Daoy (cell line): ENCODE measurements at places on chromosomes 3 and 15. TPM values are rescaled to one million over a fixed set of nuclear protein-coding genes. Genes with fewer than 3 reads are reported as not detected.
A peak's percentile ranks its signal among the peaks of the same experiment; 100 is the strongest.

SAMMSON gene
- total RNA-seq: not detected in 2 replicates

DNA sequence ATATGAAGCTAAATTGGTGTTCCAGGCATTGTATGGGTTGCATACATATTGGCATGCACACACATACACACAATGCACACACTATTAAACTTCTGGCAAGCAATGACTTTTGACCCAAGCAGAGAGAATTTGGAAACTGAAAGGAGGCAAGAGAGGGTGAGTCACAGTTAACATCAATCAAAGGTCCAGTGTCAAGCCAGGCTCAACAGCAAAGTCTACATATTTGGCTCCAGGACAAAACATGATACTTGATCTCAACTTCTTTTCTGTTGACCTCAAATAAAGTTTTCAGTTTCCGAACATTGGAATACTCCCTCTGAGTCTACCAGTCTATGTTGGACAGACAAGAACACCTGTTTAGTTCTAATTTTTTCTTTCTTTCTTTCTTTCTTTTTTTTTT lies 28.3 kb downstream of the IL12A start:
- peak; percentile 43 for DNase-seq

DNA sequence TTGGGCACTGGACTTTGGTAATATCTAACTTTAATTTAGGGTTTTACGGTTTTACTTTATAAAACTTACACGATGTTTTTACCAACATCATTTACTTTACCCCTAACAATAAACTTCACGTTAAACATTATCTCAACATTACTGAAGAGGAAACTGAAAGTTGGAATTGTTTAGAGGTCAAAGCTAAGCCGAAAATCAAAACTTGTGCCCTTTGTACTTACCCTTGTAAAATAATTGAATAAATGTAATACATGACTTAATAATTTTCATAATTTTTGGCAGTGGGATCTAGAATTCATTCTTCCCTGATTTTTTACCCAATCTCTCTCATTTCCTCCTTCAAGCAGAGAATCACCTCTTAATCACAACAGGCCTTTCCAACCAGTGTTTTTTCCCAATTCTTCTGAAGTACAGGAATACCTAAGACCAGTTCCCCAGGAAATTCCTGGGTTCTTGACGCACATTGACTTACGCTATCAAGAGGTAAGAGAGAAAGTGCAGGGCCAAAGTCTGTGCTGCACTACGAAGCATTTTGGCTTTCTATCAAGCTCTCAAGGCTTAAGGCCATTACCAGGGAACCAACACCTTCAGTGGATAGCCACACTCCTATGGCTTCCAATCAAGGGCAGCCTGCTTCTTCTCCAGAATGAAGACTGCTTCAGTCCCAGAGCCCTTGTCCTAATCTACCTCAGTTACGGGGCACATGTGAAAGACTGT lies 11.9 kb upstream of the SEMA6D start:
- DNase-seq: no peak

DNA sequence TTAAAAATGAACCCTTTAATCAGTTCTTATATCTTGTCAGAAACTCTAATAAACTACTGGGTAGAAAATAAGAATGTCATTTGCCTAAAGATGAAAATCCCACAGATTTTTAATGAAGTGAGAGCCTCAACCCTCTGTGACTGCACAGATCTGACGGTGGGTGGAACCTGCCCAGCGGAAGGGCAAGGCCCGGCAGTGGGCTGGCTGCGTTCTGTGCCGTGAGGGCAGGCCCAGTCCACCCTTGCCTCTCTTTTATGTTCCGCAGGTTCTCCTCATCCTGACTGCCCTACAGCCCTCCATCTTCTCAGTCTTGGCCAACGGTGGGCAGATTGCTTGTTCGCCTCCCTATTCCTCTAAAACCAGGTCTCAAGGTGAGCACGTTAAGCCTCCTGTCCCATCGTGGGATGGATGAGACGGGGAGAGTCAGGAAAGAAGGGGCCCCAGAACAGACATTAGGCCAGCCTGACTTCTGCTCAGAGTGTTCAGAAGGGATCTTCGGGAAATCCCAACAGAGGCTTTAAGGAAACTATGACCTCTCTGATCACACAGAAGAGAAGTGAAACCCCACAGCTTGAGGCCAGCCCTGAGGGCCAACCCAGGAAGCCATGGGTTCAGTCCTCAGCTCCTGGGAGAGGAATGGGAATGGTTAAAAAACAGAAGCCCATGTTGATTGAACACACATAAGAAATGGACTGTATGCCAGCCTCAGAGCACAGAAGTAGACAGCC lies 16.0 kb downstream of the SLC51A start:
- DNase-seq: no peak

GRCh38 chr15:41408234-41408641 lies 5.9 kb upstream of the NDUFAF1 start:
- DNase-seq: no peak
